ENCODE measurements at places on chromosomes 3 and 15.

GRCh38 chr3:24520976-24521419 is 26.3 kb upstream of the THRB start:
- no peak for DNase-seq

GRCh38 chr3:134231131-134231530 is 19.5 kb downstream of the RYK start:
- DNase-seq, result no peak

DNA sequence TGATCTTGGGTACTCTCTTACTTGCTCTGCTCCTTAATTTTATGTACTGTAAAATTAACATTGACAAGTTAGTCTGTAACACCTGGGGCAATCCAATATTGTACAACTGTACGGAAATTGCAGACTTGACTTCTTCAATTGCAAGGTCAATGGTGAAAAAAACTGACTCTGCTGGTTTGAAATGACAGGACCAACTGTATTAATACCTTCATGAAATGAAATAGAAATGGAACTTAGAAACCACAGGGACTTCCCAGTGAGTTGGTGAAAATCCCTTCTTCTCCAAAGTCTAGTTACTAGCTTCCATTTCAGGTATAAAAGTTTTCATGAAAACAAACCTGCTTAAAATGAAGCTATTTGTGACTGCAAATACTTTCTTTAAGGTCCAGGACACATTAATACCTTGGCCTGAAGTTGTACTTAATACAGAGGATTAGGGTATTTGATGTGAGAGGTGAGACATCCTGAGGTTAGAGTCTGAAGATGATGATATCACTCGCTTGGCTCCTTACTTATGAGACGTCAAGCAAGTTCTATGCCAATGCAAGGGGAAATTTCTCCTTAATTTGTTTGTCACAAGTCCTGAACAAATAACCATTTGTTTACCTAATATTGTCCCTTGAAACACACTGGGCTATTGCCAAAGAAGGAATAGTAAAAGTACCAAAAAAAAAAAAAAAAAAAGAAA is 226.2 kb upstream of the TP63 start:
- no peak for DNase-seq

- DNase-seq, result no peak
Measured at GRCh38 chr15:35979608-35980007, 433.6 kb upstream of the DPH6 start.

- DNase-seq, result no peak
Measured at GRCh38 chr15:67508407-67508806, 12.5 kb upstream of the C15orf61 start.

GRCh38 chr3:148957586-148957985 is 33.8 kb upstream of the GYG1 start:
- DNase-seq, result no peak

- no peak for DNase-seq
Measured at GRCh38 chr3:171811913-171812335, 1.6 kb upstream of the PLD1 start.
